ENCODE measurements at places on chromosomes 11 and 22.

DNA sequence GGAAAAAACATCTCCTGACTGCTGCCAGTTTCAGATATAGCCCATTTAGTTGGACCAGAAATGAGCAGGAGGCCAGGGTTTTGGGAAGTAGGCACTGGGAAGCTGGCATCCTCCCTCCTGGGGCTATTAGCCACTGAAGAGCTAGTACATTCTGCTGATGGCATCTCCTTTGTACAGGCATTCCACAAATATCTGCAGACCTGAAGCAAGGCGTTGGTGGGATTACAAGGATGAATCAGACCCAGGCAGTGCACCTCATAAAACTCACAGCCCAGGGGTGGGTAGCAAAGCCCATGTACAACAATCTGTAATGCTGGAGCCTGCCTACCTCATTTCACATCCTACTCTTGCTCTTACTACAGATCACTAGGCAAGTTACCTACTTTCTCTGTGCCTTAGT lies 27.5 kb upstream of the POU2AF1 start:
- DNase-seq: no peak

GRCh38 chr11:2169005-2169378 lies 2.6 kb downstream of the TH start:
- no peak for DNase-seq

DNA sequence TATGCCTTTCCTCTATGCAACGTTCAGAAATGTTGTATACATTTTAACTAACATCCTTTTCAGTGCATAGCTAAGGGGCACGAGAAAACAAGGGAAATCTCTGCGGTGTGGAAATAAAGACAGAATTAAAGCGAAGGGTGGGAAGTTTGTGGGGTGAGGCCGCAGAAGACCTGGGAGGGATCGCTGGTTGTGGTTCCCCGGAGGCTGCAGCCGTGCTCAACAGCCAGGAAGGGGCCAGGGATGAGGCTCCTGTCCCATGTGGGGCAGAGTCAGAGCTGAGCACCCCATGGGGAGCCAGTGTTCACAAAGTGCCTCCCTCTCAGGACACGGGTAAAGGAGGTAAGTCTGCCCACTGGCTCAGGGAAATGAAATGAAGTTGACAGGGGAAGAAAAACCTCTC lies 67.5 kb downstream of the MYEOV start:
- no peak for DNase-seq

DNA sequence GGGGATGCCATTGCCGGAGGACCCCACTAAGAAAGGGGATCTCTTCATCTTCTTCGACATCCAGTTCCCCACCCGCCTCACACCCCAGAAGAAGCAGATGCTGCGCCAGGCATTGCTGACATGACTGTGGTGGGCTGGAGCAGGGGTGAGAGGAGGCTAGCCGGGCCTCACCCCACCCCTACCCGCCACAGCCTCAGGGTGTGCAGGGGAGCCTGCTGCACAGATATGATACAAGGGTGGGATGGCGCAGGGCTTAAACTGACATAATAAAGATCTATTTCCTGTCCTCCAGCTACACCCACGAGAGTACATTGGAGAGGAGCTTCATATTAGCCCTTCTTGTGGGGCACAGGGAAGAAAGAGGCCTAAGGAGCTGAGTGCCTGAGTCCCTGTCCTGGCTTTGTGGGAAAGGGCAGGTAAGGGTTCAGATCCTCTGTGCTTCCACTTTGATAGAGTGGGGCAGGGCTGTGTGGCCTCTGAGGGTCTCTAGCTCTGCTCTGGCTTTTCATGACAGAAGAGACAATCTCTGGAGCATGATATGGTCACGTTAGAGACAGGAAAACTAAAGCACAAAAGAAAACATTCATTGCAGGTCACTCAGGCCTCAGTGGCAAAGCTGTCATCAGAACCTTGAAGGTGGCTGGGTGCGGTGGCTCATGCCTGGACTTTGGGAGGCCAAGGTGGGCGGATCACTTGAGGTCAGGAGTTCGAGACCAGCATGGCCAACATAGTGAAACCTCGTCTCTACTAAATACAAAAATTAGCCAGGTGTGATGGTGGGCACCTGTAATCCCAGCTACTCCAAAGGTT lies 12.4 kb downstream of the UCP2 start:
- DNase-seq: no peak

GRCh38 chr11:111408789-111409727 lies 30.0 kb upstream of the POU2AF1 start:
- DNase-seq: no peak

DNA sequence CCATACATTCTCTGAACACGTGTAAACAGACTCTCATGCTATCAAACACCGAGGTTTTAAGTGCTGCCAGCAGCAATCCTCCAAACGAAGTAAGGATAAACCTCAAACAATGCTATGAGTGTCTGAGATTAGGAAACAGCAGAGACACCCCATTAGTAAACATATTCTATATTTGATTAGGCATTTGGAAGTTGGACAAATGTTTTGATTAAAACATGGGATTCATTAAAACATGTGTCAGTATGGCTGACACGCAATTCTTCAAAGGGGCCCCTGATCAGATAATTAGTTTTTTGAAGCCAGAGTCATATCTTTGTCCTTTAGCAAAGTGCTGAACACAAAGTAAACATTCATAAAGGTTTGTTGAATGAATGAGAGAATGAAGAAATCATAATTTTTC lies 33.2 kb upstream of the BLID start:
- no peak for DNase-seq

DNA sequence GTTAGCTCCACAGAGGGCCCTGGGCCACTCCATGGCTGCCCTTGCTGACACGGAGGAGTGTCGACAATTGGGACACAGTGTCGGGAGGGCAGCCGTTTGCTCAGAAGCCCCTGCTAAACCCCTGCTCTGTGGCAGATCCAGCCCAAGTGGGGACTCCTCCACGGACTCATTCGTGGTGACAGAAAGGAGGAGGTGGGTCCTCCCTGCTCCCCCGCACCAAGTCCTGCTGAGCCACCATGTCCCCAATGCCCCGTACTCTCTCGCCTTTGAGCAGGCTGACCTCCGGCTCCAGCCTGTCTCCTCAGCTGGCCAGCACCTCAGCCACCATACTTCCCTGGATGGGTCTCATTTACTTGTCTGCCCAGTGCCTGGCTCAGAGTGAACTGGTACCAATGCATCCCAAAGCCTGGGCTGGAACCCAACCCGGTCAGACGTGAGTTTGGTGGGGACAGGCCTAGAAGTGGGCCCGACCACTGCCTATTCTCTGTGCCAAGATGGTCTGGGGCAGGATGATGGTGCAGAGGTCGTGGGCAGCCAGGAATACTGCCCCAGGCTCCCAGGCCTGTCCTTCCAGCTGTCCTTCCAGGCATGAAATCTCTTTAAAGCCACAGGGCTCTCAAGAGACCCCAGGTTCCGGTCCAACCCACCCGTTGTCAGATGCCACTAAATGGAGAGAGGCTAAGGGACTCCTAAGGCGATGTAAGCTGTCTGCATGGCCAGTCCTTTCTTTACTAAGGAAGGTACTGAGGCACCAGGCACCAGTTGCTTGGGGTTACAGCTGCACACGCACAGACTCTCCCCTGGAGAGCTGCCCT lies 4.3 kb downstream of the CBX6 start:
- no peak for DNase-seq

- no peak for DNase-seq
These were observed 350.9 kb upstream of the SYN3 start for GRCh38 chr22:33409079-33409478.

DNA sequence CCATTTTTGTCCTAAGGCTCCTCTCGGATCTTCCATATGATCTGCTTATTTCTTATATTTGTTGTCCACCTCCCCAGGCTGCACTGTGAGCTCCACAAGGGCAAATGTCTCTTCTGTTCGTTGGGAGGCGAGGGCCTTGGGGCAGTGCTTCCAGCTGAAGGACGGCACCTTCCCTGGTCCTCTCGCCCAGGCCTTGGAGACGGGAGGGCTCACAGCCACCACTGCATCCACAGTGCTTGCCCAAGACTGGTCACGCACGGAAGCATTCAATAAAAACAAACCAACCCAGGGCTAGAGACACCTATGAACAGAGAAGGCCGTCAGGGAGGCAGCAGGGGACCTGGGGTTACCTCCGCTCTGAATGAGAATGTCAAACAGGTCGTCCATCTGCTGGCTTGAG lies 46.2 kb downstream of the SGSM3 start:
- no peak for DNase-seq

GRCh38 chr11:118058311-118059245 lies 18.3 kb upstream of the TMPRSS4 start:
- no peak for DNase-seq

- DNase-seq: no peak
These were observed 1.2 kb downstream of the DPAGT1 start for GRCh38 chr11:119100246-119100970.

DNA sequence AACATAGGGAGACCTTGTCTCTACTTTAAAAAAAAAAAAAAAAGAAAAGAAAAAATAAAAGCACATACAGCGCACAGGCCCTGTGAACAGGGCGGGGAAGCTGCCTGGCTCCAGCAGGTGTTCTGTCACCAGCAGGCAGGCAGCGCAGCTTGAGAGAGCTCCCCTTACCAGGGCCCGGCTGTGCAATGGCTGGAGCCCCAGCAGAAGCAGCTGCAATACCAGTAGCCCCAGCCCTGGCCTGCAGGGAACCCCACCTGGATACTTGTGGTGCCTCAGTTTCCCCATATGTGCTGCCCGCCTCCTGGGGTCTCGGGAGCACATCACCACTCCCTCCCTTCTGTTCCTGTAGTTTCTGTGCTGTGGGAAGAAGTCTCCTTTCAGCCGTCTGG lies 12.3 kb downstream of the TSPAN32 start:
- no peak for DNase-seq

Measured in activated CD4-positive, alpha-beta T cell treated with anti-CD3 and anti-CD28 coated beads, Interleukin-2, amount 50 U/mL, for 24 hours (primary cell).